Putamen (tissue), 1 donor: ENCODE measurements at places on chromosomes 2 and 18.

DNA sequence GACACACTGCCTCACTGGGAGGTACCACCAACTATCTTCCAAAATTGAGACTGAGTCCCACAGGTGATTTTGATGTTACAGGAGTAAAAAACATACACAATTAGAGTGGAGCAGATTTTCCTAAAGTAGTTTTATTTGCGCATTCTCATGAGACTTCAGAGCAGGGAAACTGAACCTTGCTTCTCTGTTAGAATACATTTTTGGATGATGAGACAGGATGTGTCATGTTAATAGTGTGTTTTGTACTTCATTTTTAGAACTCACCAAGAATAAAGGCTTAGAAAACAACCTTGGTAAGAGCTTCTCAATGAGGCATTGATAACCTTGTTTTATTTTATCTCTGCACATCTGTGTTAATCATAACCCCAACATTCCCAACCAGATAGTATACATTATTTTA lies 310.2 kb upstream of the GALNT5 start:
- DNase-seq = no peak

- DNase-seq = no peak
These were observed 31.7 kb downstream of the L3MBTL4 start for GRCh38 chr18:6382963-6383362.

GRCh38 chr18:71329114-71329513 lies 1040.3 kb downstream of the SOCS6 start:
- no peak for DNase-seq

DNA sequence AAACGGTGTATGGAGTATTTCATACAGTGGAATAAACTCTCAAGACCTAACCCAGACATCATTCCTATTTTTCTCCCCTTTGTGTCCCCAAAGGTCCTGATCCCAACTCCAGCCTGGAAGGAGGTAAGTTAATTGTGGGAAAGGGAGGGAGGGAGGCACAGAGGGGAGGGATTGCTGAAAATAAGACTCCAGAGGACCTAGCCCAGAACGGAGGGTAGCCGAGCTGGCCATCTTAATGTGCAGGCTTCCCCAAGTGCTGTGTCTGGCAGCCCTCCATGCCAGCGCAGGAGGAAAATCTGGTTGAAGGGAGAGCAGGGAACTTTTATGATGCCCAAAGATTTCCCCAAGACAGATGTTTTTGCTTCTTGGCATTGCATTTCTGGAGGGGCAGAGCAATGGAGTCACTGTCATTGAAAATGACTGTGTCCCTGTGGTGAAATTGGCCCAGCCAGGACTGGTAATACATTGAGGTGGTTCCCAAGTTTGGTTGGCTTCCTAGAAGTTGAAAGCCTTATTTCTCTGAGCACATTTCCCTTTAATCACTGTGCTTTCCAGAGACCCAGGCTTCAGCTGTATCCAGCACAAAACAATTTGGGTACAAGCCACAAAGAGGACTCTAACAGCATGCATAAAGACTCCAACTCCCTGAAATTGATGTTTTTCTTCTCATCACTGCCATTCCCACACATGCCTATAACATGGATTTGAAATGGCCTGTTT lies 202.7 kb downstream of the AGPS start:
- DNase-seq = no peak

- DNase-seq = no peak
These were observed 83.7 kb upstream of the B3GNT2 start for GRCh38 chr2:62112179-62112578.

GRCh38 chr2:72198532-72199241 lies 51.0 kb upstream of the CYP26B1 start:
- no peak for DNase-seq

DNA sequence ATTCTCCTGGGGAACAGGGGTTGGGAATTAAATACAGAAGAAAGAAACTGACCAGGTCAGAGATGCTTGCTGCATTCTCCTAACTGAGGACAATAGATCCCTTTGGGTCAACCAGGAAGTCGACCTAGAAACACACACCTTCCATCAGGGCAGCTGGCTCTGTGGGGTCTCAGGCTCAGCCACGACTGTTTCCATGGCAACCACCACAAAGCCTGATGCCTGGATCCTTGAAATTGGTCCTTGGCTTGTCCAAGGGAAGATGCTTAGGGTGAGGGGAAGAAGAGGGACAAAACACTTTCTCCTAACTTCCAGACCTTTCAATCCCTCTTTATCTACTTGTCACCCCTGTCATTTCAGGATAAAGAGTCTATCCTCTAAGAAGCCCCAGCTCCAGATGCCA lies 194.4 kb downstream of the ALK start:
- DNase-seq = no peak

- no peak for DNase-seq
These were observed 5.6 kb downstream of the LGALSL start for GRCh38 chr2:64459575-64459974.

DNA sequence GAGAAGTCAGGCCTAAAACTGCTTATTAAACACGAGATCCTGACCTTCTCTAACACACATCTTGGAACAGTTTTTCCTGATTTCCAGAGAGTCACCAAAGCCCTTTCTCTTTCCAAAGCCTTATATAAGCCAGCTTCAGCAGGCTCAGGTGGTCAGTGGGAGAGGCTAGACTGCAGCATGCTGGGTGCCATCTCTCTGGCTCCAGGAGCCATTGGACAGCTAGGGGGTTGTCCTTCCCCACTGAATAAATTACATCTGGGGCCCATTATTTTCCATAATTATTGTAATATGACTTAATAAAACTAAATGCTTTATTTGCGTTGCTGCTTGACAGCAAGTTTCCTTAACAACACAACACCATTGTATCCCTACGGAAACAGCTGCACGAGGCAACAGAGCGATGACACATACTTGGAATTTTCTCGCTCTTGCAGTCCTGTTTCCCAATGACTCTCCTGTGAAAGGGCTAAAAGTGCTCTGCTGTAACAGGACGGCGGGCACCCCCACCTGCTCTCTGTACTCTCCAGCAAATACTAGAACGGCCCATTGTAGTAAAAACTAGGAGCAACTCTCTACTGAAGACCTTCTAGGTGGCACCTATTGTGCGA lies 160.6 kb downstream of the RNF144A start:
- DNase-seq = no peak

DNA sequence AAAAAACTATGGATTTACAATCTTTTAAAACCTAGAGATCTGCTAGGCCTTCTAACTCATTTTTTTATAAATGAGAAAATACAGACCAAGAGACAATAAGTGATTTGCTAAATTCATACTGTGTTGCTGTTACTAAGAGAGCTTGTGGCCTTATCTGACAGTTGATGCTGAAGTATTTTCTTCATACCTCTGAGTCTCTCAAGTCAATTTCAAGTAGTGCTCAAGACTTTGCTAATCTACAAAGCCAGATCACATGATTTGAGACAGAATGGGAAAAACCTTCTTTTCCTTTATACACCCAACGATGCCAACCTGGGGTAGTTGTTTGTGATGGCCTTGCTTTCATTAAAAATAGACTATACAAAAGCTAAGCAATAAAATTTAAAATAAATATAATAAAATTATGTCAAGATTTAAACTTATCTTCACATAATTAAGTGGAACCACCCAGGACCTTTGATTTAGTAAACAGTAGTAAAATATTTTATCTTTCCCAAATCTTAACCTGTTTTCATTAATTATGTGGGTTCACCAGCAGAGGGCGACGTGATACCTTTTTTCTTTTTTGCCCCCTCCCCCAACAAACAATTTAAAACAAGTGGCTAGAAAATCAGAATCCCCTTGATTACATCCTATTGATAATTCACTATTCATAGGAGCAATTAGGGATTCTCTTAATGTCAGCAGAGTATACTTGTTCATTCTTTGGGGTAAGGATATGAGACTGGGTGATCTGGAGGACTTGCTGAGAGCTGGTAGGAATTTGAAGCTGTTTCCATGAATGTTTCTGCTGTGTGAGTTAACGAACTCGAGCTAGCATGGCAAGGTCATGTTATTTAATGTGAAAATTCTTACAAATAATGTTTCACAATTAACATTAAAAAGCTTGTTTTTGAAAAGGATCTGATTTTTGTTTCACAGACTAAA lies 49.6 kb upstream of the SLC5A7 start:
- DNase-seq = no peak

DNA sequence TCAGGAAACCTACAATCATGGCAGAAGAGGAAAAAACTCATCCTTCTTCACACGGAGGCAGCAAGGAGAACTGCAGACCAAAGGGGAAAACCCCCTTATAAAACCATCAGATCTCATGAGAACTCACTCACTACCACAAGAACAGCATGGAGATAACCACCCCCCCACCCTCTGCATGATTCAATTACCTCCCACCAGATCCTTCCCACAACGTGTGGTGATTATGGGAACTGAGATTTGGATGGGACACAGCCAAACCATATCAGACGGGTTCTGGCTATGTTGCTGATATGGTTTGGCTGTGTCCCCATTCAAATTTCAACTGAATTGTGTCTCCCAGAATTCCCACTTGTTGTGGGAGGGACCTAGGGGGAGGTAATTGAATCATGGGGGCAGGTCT lies 28.7 kb upstream of the CCDC150 start:
- DNase-seq = no peak

- DNase-seq = no peak
These were observed 8.4 kb downstream of the SP5 start for GRCh38 chr2:170723446-170723958.

DNA sequence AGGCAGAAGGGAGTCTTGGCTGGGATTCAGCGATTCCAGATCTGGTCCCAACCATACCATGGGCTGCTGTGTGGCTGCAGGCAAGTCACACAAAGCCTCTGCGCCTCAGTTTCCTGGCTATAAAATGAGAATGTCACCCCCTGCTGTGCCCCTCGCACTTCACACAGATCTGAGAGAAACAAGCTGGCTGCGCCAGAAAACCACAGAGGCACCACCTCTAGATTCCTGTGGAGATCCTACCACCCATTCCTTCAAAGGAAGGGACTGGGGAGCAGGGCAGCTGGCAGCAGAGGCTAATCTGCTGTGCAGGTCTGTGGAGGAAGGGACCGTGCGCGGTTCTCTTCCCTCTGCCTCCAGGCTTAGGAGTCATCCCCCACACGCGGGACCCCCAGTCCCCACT lies 19.8 kb downstream of the NEURL3 start:
- no peak for DNase-seq

DNA sequence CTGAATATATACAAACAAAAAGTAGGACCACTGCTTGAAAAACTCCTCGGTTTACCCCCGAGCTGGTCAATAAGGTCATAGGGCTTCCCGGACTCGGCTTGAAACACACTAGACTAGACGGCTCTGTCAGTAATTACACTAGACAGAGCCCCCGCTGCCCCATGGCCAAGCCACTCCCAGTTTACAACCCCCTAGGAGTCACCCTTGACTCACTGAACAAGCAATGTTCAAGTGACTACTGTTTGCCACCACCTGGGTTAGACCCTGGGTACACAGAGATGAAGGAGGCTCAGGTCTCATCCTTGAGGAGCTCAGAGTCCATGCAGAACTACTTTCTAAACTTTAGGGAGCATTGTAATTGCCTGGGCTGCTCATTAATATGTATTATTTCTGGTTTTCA lies 13.7 kb upstream of the PRELID3A start:
- DNase-seq = no peak

GRCh38 chr18:55485666-55486065 lies 102.3 kb downstream of the TCF4 start:
- no peak for DNase-seq

GRCh38 chr2:68901199-68901514 lies 30.0 kb upstream of the BMP10 start:
- no peak for DNase-seq

- DNase-seq = no peak
These were observed 203.5 kb downstream of the LPIN1 start for GRCh38 chr2:11949732-11950523.

- DNase-seq = no peak
These were observed at the start of gene CERKL for GRCh38 chr2:181656450-181657291. CERKL (minus strand) TSS chr2:181657105; CDS start chr2:181657006, 99 bp downstream.

DNA sequence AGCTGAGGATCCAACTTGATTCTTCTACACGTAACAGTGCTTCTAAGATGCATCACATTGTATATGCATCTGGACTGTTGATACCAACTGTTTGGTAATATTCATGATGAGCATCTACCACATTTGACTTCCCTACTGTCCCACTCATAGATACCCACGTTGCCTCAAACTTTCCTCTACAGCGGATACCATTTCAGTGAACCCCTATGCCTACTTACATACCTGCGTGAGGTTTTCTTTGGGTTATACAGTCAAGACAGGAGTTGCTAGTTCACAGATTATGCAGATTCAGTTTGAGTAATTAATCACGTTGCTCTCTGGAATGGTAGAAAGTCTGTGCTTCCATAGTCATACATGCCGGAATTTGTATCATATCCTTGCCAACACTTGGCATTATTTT lies 40.0 kb downstream of the EPC2 start:
- DNase-seq = no peak
